ENCODE measurements at places on chromosomes 16 and 17.

DNA sequence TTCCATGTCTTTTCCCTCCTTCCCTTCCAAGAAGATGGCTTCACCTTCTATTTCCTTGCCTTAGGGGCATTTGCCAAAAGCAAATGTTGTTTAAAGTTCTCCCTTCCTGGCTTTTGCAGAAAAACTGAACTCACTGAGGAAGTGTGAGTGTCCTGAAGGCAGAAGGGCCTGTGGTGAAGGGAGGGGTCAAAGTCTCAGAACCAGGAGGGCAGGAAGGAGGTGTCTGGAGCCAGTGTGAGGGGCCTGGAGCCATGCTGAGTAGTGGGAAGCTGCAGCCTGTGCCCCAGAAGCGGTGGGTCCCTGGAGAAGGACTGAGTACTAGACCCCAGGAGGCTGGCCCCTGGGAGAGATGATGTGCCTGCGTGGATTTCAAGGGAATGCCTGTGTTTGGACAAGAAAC is 23.8 kb upstream of the SUPT4H1 start:
- DNase-seq: no peak

DNA sequence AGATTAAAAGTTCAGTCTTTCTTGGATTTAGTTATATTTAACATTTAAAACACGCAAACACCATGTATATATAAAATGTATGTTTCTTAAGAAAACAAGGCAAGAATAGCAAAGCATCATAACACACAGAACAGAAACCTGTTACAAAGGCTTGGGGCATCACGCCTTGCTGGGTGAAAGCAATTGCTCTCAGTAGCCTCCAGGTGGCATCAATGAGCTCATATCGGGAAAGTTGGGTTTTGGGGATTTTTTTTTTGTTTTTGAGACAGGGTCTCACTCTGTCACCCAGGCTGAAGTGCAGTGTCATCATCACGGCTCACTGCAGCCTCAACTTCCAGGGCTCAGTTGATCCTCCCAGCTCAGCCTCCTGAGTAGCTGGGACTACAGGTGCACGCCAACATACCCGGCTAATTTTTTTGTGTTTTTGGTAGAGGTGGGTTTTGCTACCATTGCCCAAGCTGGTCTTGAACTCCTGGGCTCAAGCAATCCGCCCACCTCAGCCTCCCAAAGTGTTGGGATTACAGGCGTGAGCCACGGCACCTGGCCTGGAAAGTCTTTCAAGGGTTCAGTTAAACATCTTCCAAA is 56.9 kb downstream of the CYB5D2 start:
- DNase-seq: peak; percentile 8

- DNase-seq: no peak
Observed at GRCh38 chr16:88727871-88728270, 21.6 kb downstream of the CTU2 start.

DNA sequence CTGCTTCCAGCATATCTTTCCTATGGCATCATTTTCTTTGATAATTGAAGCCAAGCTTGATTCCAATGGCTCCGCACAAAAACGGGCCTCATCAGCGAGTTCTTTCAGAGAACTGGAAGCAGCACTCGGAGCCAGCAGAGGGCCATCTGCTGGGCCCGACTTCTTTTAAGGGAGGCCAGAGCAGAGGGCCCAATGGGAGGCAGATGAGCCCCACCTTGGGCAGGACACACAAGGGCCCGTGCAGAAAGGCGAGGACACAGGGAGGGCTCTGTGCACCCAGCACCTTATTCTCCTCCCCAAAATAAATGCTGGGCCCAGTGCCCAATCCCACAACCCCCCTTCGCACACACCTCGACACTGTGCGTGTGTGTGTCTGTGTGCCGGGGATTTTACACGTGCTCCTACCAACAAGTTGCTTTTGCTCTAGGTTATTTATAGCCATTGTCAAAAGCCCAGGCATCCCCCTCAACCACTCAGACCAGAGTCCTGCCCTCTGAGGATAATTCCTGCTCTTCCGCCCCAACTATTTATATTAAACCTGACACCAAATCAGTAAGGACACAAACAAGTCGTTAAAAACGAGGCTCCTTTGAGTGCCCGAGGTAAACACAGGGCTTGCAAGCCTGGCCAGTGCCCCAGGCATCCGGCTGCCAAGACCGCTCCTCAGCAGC is 6.8 kb downstream of the AXIN2 start:
- no peak for DNase-seq

DNA sequence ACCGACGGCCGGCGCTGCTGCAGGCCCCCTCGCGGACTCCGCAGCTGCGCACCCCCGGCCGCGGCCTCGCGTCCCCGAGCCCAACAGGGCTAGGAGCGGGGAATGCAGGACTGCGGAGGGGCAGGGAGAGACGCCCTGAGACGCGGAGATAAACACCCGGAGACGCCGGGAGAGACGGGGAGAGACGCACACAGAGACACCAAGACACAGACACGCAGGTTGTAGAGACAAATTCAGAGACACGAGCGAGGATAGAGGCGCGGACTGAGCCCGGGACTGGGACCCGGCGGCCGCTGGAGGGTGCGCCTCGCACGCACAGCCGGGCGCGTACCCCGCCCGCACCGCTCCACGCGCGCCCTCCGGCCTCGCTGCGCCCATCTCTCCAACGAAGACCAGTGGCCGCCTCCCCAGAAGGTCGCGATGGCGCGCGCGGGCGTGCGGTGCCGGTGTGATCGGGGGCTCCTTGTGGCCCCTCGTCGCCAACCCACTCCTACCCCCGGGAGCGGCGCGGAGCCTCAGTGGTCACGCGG is 902 bp downstream of the STAC2 start:
- no peak for DNase-seq

GRCh38 chr16:14232106-14232864 is 161.2 kb downstream of the MRTFB start:
- DNase-seq: no peak

DNA sequence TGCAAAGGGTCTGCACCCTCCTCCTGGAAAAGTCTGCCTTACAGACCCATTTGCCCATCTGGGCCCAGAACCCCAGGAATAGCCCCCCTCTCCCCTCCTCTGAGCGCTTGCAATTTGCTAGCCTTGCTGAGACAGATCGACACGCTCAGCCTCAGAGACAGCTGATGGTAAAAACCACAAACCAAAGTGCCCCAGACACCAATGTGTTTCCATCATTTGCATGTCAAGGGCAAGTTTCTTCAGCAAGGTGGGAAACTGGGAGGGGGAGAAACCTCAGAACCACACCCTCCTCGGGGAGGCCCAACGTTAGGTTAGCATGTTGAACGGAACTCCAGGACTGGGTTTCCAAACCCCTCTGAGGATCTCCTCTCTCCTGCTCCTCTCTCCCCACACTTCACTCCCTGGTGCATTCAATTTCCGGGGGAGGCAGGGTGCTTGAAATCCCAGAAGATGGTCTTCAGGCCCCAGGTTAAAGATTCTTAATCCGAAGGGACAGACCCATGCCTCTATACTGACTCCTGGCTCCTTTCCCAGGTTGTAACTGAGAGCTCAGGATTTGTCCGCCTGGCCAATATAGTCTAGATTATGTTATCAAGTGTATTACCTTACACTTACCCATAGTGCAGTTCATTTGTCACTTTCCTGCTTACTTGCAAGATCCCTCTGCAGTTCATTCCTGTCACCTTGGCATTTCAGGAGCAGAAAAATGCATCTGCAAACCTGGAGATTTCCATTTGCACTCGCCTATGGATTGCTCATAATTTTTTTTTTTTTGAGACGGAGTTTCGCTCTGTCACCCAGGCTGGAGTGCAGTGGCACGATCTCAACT is 1.3 kb upstream of the CUEDC1 start:
- no peak for DNase-seq

- DNase-seq: no peak
Observed at GRCh38 chr17:50571681-50572080, 11.2 kb downstream of the CACNA1G start.

DNA sequence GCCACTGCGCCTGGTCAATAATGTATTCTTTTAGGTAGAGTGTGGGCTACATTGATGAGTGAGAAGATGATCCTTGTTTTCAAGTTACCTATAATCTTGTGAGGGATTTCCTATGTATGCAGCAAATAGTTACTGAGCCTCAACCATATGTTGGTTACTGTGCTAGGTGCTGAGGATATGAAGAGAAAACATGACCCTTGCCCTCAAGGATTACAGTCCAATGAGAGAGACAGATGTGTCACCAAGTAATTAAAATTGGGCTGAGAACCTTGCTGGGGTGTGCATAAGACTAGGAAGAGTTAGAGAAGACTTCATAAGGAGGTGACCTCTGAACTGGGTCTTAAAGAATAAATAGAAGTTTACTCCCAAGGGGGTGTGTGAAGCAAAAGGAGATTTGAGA is 7.4 kb downstream of the POLR2A start:
- DNase-seq: no peak

GRCh38 chr16:60407034-60407433 is 1629.2 kb downstream of the CDH8 start:
- DNase-seq: no peak

DNA sequence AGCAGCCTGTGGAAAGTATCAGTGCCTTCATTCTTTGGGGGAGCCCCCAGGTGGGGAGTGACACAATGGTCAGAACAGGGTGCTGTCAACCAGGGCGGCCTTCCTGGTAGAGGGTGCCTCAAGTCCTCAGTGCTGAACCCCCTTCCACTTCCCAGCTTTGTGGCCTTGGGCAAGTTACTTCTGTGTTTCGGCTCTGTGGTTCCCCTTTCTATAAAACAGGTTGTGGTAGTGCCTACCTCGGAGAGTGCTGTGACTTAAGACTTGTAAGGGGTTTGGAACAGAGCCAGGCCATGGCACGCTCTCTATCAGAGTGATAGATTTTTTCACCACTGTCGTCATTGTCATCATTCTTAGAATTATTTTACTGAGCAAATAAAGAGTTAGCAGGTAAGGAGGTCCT is 141.1 kb downstream of the CCDC182 start:
- DNase-seq: no peak

- no peak for DNase-seq
Observed at GRCh38 chr16:83970430-83970815, 2.4 kb downstream of the NECAB2 start.

DNA sequence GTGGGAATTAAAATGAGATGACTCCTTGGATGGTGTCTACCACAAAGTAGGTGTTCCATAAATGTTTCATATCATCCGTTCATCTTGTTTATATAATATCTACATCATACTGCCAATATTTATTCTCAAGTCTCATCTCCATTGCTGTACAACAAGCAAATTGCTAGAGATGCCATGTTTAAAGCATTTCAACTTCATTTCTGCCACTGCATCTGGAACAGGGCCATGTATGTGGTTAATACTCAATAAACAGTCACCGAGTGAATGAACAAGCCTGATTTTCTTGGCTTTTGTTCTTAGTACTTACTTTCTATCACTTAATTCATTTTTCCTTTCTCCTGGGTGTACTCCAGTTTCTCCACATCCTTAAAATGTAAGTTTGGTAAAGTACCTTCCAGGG is 107.6 kb downstream of the KCNJ2 start:
- no peak for DNase-seq

DNA sequence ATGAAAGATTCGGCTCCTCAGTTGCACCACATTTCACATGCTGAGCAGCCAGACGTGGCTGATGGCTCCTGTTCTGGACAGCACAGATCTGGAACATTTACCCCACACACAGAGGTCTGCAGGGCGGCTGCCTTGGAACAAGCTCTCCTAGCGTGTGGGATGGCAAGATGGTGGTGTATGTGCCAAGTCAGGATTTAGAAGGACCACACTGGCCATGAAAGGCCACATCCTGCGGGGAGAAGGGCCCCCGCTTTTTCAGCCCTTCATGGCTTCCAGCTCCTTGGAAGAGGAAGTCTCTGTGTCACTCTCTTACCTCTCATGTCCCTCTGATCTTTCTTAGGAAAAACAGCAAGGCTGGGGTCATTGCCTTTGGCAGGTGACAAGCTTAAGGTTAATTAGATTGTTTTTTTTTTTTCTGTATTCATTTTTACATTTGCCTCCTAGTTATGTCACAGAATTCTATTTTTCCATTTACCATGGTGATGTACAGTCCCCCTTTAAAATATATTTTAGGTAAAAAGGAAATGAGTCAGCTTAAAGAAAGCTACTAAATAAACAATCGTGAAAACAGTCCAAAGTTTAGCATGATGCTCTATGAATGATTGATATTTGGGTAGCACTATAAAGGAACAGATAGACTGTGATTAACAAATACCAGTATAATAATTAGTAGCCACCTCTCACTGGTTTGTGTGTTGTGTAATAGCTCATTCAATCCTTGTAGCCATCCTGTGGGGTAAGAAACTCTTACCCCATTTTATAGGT is 396.6 kb downstream of the CPPED1 start:
- no peak for DNase-seq

DNA sequence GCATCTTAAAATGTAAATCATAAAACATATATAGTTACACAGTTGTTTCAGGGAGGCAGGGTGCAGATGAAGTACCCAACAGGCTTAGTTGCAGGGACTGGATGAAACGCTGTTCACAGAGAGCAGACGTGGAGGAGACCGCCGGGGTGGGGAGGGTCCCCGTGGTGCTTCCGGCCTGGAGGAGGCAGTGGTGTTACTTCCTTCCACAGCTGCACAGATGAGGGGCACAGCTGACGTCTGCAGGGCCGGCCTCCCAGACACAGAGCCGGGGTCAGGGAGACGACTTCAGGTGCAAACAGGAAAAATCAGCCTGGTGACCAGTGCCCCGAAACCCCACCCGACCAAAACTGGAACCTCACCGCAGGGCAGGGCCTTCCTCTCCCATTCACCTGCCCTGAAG is 17.1 kb downstream of the SPIRE2 start:
- DNase-seq: no peak

DNA sequence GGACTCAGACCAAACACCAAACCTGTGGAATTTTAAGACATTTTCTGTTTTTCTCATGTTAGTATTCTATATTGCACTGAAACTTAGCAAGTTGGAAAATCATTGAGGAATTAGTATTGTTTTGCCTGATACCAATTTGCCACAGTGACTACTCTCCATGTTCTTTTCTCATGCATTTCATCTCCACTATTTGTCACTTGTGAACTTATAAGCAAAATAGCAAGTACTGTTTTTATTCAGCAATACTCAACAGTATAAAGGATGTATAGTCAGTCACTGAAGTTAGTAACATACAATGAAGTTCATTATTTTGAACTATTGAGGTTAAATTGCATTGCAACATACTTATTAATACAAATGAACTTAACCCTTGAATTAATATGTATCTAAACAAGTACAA is 5.8 kb upstream of the VPS35L start:
- no peak for DNase-seq

DNA sequence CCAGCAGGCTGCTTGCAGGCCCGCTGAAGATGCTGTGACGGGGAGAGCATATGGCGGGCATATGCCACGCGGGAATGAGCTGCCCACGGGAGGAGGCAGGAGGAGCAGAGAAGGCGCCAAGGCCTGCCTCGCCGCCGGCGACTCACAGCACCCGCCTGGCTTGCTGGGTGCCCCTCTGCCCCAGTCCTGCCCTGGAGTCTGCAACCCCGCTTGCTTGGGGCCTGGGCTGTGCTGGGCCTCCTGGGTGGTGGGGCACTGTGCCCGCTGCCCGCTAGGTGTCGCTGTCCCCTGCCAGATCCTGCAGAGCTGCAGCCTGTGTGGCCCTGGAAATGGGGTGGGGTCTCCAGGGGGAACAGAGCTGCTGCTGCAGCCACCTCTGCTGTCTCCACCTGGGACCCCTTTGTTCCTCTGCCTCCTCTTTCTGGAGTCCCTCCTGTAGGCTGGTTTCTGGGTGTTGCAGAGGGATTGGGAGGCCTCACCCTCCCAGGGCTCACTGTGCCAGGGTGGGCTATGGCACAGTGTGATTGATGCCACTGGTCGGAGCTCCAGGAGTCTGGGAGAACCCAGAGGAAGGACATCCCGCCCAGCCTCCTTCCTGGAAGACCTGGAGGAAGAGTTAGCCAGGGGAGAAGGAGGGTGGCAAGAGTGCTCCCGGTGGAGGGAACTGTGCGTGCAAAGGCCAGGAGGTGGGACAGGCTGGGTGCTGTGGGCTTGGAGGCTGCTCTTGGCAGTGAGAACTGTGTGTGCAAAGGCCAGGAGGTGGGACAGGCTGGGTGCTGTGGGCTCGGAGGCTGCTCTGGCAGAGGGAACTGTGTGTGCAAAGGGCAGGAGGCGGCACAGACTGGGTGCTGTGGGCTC is 141.0 kb upstream of the CIBAR2 start:
- DNase-seq: peak; percentile 9
